ENCODE measurements at places on chromosomes 7 and 10.

DNA sequence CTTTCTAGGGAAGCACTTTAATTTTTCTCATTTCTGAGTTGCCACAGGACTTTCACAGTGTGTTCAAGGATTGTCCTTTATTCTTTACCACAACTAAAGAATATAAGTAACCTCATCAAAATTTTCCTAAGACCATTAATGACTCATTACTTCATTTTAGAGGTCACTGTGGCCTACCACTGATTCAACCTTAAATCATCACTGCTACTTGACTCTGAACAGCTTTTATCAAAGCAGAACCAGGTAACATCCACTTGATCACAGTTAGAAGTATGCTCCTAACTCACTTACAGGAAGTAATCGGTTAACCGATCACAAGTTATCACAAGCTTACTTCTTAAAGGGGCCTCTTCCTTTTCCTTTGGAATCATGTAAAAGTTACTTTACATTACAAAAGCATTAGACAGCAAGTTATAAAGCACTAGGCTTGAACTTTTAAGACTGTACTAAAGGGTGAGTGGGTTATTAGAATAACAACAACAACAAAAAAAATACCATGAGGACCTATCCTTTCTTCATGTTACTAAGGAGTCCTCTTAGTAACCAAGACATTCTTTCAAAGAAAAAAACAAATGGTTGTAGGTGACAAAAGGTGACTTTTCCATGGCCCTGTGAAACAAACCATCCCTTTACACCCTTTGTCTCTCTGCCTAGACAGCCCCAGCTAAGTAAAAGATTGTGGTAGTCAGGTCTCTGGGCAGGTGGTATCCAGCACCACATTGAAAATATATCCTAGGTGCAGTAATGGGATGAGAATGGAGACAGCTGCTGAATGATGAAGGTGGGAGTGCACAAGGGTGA, 40.0 kb upstream of the PDK4 start:
- no peak for DNase-seq

DNA sequence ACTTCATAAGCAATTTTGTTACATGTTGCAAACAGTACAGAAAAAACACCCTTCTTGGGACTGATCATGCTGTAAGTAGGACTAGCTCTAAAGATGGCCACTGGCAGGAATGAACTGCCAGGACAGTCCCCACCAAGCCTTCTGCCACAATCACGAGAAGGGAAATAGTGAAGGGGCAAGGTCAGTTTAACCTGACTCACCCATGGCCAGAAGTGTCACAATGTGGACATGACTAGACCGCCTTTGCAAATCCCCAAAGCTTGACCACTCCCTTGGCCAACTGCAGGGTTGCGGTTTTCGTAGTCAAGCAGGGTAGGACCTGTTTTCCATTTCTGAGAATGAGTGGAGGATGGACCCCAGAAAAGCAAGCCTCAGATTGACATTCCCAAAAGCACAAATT, 19.4 kb upstream of the FRAT2 start:
- DNase-seq = no peak

DNA sequence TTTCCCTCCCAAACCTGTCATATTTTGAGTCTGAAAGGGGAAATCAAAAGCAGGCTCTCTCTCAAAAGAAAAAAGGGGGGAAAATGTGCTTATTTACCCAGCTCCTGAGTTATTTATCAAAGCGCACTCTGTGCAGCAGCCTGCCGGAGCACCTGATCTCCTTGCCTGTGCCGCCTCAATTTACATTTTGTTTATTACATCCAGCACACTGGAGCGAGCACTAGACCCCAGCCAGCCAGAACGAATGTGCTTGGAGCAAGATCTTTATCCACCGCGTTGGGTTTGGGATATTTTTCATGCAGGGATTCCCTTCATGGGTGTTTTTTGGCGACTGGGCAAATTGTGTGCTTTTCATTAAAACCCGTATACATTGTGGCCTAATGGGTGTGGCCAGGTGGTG, 161.9 kb upstream of the INSYN2A start:
- DNase-seq = no peak

DNA sequence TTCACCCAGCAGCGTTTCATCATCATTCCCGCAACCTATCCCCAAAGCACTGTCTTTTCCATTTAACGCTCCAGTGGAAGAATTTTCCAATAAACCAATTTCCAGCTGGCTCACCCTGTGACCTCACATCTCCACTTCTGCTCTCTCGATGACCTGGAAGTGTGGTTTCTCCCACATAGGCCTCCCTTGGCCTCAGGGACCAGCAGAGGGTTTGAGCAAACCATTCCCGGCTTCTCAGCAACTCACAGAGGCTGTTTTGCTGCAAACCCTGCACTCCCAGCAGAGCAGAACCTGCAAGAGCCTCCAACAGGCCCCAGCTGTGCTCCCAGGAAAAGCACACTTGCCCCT, 523.0 kb upstream of the FOXK1 start:
- DNase-seq = no peak

GRCh38 chr10:121115154-121115553, 264.0 kb downstream of the WDR11 start:
- DNase-seq = no peak

DNA sequence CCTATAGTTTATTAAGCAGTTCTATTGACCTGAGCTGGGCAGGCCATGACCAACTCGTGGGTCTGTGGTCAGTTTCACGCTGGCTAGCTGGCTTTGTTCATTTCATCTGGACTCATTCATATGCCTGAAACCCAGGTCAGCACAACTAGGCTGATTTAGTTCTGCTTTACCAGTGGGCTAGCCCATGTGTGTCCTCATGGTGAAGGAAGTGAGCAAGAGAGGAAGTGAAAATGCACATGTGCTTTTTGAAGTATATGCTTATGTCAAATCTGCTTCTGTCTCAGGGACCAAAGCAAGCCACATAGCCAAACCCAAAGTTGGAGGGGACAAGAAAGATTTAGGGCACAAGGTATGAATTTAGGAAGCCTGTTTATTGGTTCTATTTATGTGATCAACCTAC, 154.5 kb downstream of the RNF133 start:
- no peak for DNase-seq

DNA sequence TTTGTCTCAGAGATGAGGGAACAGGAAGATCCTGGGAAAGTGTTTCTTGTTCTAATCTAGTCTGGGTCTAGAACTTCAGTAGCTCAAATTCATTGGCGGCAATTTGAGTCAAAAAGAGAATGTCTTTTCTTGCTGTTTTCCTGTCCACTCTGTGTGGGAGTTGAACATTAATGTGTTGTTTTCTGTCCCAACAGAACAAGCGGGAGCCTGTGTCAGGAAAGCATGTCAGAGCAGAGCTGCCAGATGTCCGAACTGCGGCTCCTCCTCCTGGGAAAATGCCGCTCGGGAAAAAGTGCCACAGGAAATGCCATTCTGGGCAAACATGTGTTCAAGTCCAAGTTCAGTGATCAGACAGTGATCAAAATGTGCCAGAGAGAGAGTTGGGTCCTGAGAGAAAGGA, 16.0 kb downstream of the GIMAP8 start:
- DNase-seq = no peak

DNA sequence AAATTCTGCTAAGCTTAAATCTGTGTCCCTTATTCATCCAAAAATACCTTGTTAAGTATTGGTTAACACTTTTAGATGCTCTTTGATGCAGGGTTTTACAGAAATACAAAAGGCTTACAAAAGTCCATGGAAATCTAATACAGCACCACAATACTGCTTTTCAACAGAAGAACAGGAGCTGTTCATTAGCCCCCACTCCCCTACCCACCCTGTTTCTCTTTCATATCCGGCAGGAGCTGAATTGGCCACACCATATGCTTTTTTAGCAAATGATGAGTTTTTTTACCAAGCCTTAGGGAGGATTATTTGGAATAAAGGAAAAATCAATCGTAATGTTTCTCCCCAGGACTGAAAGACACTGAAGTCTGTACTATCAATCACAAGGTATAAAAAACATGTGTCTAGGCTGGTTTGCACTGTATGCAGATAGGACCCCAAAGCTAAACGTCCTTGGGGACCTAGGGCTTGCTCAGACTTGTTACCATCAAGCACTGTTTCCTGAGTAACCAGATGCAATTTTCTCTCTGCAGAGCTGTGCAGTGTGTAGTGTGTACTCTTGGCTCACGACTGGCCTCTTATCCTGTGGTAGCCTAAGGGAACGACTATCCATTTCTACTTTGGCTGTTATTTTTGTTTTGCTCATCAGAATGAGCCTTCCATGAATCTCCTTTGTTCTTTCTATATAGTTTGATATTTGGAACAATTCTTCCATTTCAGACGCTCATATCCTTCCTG, 143.3 kb upstream of the LRGUK start:
- no peak for DNase-seq

GRCh38 chr7:134986363-134987251, at the start of gene AGBL3:
Gene AGBL3, plus strand, starts transcription at chr7:134986508. Its CDS starts 1,426 bp downstream, at chr7:134987934.
- peak; percentile 71 for DNase-seq

GRCh38 chr7:43629857-43630256, 46.9 kb downstream of the STK17A start:
- DNase-seq = no peak

DNA sequence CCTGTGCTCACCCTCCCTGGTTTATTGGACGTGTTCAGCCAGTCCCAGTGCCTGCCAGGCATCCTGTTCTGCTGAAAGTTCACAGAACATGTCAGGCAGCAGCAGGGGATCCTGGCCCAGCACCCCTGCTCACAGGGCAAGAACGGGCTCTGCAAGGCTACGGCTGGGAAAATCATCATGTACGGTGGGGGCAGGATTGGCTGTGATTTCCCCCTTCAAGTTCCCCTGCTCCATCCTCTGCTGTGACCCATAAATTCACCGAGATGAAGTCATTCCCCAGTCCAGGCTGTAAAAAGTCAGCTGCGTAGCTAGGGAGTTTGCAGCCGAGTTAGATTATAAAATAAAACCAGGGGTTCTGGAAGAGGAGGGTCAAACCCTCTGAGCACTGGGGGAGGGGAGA, 484.1 kb upstream of the ZMIZ1 start:
- no peak for DNase-seq

DNA sequence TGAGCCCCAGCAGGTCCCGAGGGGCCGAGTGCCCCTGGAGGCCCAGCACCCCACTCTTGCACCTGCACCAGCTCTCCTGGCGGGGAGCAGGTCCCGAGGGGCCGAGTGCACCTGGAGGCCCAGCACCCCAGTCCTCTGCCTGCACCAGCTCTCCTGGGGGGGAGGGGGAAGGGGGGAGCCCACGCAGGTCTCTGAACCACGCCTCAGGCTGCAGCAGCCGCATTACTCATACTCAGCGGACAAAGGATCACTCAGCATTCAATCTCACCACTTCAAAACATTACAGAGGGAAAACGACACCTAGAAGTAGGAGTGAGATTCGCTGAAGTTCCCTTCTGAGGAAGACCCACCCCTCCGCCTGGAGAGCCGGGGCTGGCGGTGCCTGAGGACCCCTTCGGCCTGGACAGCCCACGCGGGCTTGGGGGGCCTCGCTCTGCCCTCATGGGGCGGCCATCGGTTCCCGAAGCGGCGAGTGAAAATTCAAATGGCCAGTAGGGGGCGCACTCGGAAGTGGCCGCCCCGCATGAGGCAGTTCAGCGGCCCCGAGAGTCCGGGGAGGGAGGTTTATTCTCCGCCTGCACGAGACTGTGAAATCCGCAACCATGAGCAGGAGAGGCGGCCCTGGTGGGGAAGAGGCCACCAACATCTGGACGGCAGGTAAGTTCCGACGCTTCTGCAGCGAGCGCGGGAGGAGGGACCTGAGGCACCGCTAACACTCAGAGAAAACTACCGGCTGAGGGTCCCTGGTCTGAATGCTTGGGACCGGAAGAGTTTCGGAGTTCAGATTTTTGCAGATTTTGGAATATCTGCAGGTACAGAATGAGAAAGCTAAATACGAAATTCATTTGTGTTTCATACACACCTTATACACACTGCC, 1.1 kb upstream of the GPER1 start:
- DNase-seq = peak; percentile 36

- no peak for DNase-seq
Measured at GRCh38 chr7:68256295-68256694, 1259.7 kb downstream of the TYW1 start.

All from stimulated activated CD8-positive, alpha-beta memory T cell treated with anti-CD3 and anti-CD28 coated beads, Interleukin-4, amount 100 ng/mL, for 4 hours (primary cell).